ENCODE measurements at places on chromosomes 11 and 22.

DNA sequence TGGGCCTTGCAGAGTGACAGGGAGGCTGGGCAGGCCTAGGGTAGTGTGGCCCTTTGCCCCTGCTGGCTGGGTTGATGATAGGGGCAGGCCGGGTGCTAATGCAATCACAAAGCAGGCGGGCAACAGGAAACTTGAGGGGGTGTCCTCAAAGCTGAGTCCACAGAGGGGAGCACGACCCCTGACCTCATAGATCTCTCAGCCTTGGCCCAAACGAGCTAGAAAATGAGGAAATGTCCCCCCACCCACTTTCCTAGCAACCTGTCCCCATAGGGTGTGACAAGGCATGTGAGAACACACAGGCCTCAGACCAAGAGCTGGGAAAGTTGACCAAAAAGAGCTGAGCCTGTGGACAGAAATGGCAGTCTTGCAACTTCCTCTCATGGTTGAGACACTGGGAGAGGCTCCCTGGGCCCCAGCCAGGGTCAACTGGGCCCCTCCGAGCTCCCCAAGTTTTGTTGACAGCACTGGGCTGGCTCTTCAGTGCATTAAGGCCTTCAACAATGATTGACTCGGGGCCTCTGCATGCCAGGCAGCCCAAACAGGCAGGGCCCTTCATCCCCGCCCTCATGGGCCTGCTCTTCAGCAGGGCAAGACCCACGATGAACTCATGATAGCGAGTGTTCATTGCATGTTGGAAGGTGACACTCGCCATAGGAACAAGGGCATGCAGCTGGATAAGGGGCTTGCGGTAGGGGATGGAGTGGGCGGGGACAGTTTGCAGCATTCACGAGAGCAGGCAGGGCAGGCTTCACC is 9.8 kb upstream of the SPI1 start:
- no peak for DNase-seq

GRCh38 chr11:79931692-79932091 is 490.9 kb upstream of the TENM4 start:
- no peak for DNase-seq

DNA sequence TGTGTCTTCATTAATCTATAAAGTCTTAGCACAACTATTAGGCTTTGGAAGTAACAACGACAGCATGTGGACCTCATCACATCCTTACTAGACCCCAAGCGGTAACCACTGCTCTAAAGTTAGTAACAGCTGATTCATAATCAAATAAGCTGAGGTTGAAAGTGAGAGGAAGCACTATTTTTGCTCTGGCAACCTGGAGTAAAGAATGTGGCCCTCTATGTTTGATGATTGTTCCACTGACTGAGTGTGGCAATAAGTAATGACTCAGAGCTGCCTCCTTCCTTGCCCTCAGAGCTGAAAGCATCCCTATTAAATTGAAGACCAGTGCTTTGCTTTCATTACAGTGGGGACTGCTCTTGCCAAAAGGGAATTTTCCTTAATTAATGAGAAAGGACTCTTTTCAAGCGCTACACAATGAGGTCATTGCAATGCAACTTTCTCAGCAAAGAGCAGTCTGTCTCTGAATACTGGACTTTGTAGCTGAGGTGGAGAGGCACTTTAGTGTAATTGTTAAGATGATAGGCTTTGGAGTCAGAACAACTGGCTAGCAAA is 906.1 kb upstream of the RAG2 start:
- DNase-seq, result no peak

DNA sequence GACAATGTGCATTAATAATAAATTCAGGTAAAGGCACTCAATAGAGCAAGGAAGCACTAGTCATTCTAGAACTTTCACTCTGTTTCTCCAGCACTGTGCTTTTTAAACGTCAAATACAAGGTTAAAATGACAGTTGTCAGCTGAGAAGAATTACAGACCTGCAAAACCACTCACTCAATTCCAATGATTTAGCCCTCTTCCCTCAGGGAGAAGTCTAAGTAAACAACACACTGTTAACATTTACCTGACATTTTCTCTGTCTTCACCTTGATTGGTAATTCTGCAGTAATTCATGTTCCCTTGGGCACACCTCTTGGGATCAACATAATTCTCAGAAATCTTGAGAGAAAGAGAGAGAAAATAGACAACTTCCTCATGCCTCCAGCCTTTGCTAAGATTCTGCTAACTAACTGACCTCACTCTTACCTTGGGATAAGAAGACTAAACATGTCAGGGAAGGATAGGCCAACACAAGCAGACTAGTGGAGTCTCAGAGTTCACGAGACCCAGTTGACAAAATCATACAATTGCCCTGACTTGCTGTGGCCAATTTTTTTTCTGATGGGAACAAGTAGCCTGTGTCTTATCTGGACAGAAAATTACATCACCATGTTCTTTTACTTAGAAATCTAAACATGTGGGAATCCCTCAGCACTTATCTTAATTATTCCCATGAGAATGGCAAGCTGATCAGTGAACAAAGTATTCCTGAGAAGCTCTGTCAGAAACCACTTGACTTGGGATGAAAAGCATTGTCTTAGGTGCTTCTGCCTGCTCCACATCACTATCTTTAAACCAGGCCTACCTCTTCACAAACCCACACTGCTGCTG is 516.8 kb upstream of the FAT3 start:
- no peak for DNase-seq

DNA sequence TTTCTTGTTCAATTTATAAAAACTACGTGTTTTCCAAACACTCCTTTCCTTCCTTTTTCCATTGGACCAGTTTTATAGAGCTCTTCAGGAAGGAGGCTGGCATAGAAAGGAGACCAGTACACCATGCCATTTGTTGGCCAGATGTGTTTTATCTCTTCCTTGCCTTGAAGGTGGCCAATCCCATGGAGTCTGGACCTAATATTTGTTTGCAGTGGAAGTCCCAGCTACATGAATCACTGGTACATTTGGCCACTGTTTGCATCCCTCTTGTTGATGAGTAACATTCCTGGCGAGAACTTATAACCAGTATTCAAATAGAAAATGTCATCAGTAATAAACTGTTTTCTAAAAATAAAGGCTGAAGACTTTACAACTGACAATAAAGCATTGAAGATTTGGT is 110.2 kb downstream of the ANO3 start:
- DNase-seq, result no peak

DNA sequence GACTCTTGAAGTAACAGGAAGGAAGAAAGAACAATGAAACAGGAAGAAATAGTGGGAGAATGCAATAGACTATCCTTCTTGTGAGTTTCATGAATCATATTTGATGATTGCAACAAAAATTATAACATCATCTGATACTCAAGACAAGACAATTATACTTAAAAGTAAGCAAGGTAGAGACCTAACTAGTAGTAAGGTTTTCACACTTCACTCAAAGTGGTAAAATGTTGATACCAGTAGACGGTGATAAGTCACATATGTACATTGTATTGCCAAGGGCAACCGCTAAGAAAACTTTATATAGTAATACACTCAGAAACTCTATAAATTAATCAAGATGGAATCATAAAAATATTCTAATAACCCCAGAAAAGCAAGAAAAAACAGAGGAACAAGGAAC is 107.8 kb downstream of the CYP2R1 start:
- no peak for DNase-seq

GRCh38 chr11:134815404-134815803 is 403.4 kb upstream of the B3GAT1 start:
- no peak for DNase-seq

GRCh38 chr22:43446037-43446803 is 34.4 kb downstream of the MPPED1 start:
- no peak for DNase-seq

GRCh38 chr11:106794058-106794457 is 224.2 kb downstream of the GUCY1A2 start:
- DNase-seq, result no peak

- DNase-seq, result no peak
Measured at GRCh38 chr11:118339281-118339961, 3.1 kb downstream of the CD3D start.

DNA sequence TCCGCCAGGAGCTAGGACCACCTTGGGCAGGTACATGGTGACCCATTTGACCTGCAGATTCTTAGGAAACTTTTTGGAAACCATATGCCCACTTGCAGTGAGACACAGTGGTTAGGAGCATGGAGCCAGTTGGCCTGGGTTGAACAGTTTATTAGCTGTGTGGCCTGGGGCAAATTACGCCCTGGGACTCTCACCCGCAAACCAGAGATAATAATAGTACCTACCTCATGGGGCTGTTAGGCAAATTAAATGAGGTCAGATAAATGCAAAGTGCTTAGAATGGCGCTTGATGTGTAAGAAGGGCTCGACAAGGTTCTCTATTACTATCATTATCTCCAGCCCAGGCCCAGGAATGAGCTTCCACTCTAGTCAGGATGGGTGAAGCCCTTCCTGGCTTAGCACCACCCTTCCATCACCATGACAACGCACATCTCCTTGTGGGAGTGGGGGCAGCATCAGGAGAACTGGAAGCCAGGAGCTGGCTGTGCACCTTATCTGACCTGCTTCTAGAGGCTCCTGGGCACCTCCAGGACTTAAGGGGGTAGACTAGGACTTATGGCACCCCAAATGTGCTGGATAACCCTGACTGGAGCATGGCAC is 5.1 kb downstream of the SYT12 start:
- DNase-seq, result no peak

GRCh38 chr11:9774591-9775397 is 110.9 kb downstream of the SWAP70 start:
- no peak for DNase-seq

DNA sequence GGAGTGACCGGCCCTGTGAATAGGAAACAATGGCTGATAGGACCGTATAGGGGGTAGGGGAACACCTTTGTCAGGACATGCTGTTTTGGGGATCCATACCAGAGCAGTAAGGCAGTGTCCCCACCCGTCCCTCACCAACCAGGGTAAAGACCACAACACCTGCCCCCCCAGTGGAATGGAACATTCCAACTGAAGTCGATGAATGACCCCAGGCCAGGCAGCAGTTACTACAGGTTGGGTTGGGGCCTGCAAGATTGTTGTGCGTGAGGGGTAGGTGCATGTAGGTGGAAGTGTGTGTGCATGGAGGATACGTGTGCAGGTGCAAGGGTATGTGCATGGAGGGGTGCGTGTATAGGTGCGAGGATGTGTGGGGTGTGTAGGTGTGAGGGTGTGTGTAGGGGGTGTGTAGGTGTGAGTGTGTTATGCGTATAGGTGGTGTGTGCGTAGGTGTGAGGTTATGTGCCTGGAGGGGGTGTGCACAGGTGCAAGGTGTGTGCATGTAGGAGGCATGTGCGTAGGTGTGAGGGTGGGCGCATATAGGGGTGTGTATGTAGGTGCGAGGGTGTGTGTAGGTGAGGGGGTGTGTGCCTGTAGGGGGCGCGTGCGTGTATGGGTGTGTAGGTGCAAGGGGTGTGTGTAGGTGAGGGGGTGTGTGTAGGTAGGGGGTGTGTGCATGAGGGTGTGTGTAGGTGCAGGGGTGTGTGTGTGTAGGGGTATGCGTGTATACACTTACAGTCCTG is 32.9 kb downstream of the PISD start:
- no peak for DNase-seq

GRCh38 chr11:61949169-61950034 is 749 bp upstream of the BEST1 start:
- no peak for DNase-seq

GRCh38 chr11:65311170-65311678 is 3.4 kb upstream of the CDC42EP2 start:
- no peak for DNase-seq

GRCh38 chr11:86940122-86940777 is 14.9 kb downstream of the FZD4 start:
- no peak for DNase-seq

- peak; percentile 26 for DNase-seq
Measured at GRCh38 chr11:64489831-64490441, 101.1 kb upstream of the SLC22A12 start.
